ENCODE measurements at places on chromosomes 6 and 20.

DNA sequence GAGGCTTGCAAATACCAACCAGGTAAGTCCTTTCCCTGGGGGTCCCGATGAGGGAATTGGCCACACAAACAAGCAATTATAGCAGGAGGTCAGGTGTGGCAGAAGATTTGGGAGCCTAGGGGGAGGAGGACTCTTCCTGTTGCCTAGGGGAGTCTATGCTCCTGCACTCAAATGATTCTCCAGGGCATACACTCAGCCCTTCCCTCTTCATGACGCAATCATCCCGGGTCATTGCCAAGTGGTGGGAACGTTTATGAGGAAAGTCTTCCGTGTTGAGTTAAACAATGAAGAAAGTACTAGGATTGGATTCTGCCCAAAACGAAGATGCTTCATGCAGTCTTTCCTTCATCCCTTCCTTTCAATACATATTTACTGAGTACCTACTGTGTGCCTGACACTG lies 186.5 kb upstream of the TSHZ2 start:
- no peak for DNase-seq

GRCh38 chr6:130575971-130576370 lies 210.2 kb downstream of the TMEM200A start:
- peak; percentile 37 for DNase-seq

- DNase-seq: no peak
Observed at GRCh38 chr6:118298476-118299427, 249.3 kb upstream of the PLN start.

GRCh38 chr20:60258255-60258863 lies 300.1 kb downstream of the CDH26 start:
- DNase-seq: no peak
